HTR-8/SVneo (cell line): ENCODE measurements at places on chromosomes 2 and 18.

GRCh38 chr2:142104134-142104758, 26.6 kb downstream of the LRP1B start:
- DNase-seq = no peak

- DNase-seq = no peak
These were observed 316.2 kb upstream of the MGAT5 start for GRCh38 chr2:133937669-133938068.

- no peak for DNase-seq
These were observed 84.3 kb upstream of the MAP4K4 start for GRCh38 chr2:101613056-101613704.

- DNase-seq = no peak
These were observed 91.6 kb upstream of the MGAT4A start for GRCh38 chr2:98822301-98823164.
